ENCODE measurements at places on chromosomes 1 and 21.

GRCh38 chr21:34017039-34017961, 56.1 kb upstream of the MRPS6 start:
- DNase-seq, result no peak

GRCh38 chr1:37850352-37850955, 8.9 kb downstream of the MTF1 start:
- DNase-seq, result no peak

DNA sequence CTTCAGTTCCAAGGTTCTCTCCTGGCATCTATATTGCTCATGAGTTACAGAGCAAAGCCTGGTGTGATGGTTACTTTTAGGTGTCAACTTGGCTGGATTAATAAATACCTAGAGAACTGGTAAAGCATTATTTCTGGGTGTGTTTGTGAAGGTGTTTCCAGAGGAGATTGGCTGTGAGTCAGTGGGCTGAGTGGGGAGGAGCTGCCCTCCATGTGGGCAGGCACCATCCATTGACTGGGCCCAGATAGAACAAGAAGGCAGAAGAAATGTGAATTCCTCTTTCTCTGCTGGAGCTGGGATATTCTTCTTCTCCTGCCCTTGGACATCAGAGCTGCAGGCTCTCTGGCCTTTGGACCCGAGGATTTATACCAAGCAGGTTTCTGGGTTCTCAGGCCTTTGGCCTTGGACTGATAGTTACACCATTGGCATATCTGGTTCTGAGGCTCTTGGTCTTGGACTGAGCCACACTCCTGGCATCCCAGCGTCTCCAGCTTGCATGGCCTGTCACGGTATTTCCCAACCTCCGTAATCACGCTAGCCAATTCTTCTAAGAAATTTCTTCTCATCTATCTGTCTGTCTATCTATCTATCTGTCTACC, 44.5 kb downstream of the B3GALT5 start:
- DNase-seq, result no peak

- DNase-seq, result no peak
Measured at GRCh38 chr1:225812488-225813213, 2.7 kb downstream of the EPHX1 start.

- DNase-seq, result no peak
Measured at GRCh38 chr1:73537400-73537799, 660.6 kb downstream of the LRRIQ3 start.

GRCh38 chr1:207221934-207222351, 99.5 kb upstream of the CD55 start:
- DNase-seq, result no peak

GRCh38 chr1:119981986-119982815, 85.9 kb upstream of the ADAM30 start:
- peak; percentile 21 for DNase-seq

DNA sequence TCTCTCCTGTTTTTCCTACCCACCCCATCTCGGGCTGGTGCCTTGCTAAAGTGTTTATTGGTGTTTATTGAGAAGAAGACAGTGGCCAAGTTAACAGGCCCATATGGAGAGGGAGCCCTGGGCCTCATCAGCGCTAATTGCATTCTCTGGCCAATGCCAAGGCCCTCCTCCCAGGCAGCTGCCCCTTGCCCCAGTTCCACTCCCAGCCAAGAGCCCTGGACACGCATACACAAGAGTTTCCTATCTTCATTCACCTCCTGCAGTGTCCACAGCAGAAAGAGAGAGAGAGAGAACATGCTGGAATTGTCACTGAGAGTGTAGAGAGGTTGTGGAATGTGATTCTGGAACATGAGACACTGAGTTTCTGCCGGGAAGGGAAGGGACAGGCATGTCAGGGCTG, 25.4 kb upstream of the VWA5B1 start:
- DNase-seq, result no peak

GRCh38 chr1:89005286-89006151, 13.1 kb upstream of the KYAT3 start:
- no peak for DNase-seq

DNA sequence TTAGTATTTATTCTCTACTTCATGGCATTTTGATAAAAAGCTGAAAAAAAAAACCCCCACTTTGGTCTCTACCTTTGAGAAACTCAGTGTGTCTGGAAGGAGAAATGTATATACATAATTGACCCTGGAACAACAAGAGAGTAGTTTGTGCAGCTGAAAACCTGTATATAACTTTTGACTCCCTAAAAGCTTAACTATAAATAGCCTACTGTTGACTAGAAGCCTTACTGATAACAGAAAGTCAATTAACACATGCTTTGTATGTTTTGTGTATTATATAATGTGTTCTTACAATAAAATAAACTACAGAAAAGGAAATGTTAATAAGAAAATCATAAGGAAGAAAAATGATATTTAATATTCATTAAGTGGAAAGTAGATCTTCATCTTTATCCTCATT, 88.0 kb downstream of the NEK7 start:
- DNase-seq, result no peak

GRCh38 chr1:239276051-239276450, 110.3 kb upstream of the CHRM3 start:
- DNase-seq, result no peak
